Thymus (tissue), 14 donors: ENCODE measurements at places on chromosomes 5 and 9. TPM values are rescaled to one million over a fixed set of nuclear protein-coding genes. Genes with fewer than 3 reads are reported as not detected.

TMEM203 gene
- total RNA-seq: 20.6 TPM

PCDHB11 gene
- 0.24 TPM for total RNA-seq

SLC12A2 gene
- 13.6 TPM for total RNA-seq

TAF11L5 gene
- total RNA-seq: not detected

DNA sequence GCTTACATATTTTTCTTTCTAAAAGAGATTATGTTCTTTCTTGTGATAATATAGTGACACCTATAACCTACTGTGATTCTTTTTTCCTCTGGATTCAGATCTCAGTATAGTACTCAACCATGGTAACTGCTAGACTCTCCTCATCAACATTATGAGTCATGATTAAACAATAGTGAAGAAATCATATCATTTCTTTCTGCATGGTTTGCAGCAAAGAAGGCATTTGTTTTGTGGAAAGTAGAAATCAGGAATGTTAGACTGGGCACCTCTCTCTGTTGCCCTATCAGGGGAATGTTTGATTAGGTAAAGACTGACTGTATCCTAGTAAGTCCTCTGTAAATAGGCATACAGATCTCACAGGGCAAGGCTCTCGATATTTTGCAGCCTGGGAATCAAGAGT is 25.6 kb upstream of the SMC2 start:
- H3K27ac ChIP-seq: no peak overlapping the region
- H3K36me3 ChIP-seq: no peaks in the 10 kb centered on the region
- DNase-seq: no peak
- H3K27me3 ChIP-seq: no peaks in the 10 kb centered on the region

- no peaks in the 10 kb centered on the region for H3K27me3 ChIP-seq
- no peaks in the 10 kb centered on the region for H3K36me3 ChIP-seq
- no peak overlapping the region for H3K4me3 ChIP-seq
- no peak for DNase-seq
Measured at GRCh38 chr5:157835041-157835440, 23.9 kb downstream of the CLINT1 start.

DNA sequence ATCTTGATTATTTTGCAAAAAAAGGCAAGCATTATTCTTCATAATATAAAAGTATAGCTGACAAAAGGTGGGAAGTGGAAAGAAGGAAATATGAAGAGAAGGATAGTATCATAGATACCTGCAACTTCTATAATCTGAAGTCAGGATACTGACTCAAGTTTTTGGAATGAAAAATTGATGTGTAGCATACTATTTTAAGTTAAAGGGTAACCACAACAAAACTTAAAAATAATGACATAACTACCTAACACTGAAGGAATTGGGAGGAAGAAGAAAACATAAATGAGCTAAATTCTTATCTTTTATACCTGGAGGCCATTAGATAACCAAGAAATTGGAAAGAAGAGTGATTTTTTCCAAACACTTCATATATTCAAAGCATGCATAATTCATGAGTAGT is 51.8 kb upstream of the TLE1 start:
- no peaks in the 10 kb centered on the region for H3K4me1 ChIP-seq
- H3K27ac ChIP-seq: no peak overlapping the region
- DNase-seq: no peak

GRCh38 chr5:150621301-150621700 is 19.2 kb upstream of the SYNPO start:
- no peak overlapping the region for H3K4me3 ChIP-seq
- peaks cover 38% of the 10 kb centered on the region for H3K27me3 ChIP-seq
- no peak overlapping the region for H3K27ac ChIP-seq
- peaks cover 17% of the 10 kb centered on the region for H3K4me1 ChIP-seq
- DNase-seq: no peak
- no peaks in the 10 kb centered on the region for H3K36me3 ChIP-seq

GRCh38 chr5:139872052-139872766 is 76.6 kb downstream of the PSD2 start:
- no peak overlapping the region for H3K4me3 ChIP-seq
- no peaks in the 10 kb centered on the region for H3K27me3 ChIP-seq
- DNase-seq: no peak
- H3K27ac ChIP-seq: no peak overlapping the region
- peaks cover 9% of the 10 kb centered on the region for H3K4me1 ChIP-seq
